ENCODE measurements at places on chromosomes 16 and 17.
A peak's percentile ranks its signal among the peaks of the same experiment; 100 is the strongest.

DNA sequence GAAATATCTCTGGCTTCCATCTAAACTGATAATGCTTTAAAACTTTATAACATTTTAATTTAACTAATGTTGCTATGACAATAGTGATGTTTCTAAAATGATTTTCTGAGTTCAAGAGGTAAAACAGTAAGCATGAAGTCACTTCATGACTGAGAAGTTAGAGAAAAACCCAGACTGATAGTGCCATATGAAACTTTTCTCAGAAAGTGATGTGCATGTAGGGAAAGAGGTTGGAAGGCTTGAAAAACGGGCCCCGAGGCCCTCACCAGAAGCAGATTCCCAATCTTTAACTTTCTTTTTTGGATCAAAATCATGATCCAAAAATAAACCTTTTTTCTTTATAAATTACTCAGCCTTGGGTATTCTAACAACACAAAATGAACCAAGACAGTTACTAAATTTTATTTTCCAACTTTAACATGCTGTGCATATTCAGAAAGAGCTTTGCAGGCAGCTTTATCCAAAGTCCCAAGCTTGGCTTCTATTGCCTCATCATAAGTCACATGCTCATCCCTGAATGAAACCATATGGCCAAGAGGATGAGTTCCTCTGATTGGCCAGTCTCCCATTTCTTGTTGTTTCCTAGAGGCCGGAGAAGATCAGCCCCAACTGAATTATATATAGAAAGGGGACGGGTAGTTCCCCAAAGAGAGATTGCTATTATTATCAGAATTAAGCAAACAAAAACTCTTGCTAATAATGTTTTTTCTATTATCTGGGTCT lies 357.6 kb upstream of the SALL1 start:
- DNase-seq, result no peak

DNA sequence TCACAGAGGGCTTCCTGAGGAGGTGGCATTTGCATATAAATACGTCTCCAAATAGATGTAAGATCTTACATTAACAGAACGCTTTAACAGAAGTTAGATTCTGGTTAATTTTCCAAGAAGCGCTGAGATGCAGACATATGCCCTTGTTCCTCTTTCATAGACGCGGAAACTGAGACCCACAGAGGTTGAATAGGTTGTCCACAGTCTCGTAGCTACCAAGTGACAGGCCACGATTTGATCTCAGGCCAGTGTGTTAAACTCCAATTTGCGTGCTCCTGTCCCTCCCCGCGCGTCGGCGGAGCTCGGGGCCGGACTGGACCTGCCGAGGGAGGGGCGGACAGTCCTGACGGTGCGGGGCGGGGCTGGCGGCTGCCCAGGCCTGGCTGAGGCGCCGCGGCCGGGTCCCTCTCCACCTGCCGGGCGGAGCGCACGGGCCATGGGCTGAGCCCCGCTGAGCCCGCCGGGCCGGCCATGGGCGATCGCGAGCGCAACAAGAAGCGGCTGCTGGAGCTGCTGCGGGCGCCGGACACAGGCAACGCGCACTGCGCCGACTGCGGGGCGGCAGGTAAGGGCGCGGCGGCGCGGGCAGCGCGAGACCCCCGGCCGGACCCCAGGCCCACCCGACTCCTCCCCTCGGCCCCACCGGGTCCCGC lies at the start of gene ADAP2:
Gene ADAP2 (plus strand): TSS at position 402 of the 653 bp plus-strand sequence. CDS start 70 bp downstream, at position 472.
- DNase-seq, result no peak

DNA sequence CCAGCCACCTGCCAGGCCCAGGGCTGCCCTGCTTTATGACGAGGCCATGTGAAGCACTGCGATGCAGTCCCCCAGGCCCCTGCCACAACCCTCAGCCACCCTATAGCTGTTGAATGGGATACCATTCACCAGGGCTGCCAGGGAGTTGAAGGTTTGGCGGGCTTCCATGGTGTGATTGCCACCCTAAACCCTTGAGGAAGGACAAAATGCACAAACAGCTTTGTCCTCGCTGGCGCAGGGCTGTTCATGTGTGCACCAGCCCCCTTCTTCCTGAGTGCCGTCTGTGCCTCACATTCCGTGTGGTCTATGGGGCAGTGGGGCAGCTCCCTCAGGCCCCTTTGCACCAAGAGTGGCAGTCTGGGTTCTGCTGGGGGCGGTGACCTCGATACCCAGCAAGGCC lies 25.3 kb downstream of the NARF start:
- DNase-seq, result no peak

- peak; percentile 49 for DNase-seq
These were observed 19.6 kb upstream of the CEP20 start for GRCh38 chr16:15907863-15908478.

GRCh38 chr16:66152181-66152580 lies 214.3 kb upstream of the CDH5 start:
- no peak for DNase-seq
